ENCODE measurements at places on chromosomes 5 and 9.

GRCh38 chr5:168260353-168261226 lies 30.9 kb upstream of the WWC1 start:
- DNase-seq = no peak

DNA sequence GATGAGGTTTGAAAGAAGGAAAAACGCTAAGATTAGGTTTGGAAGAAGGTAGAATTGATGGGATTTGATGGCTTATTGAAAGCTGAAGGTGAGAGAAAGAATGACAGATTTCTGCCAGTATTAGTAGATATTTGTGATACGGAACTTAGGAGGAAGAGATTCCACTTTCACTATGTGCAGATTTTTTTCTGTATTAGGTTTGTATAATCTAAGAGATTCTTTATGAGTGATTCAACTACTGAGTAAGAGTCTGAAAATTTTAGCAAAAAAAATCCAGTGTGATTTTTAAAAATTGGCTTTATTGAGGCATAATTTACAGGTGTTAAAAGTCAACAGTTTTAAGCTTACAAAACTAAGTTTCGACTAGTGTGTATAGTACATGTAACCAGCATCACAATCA lies 54.1 kb downstream of the AP3S1 start:
- no peak for DNase-seq

DNA sequence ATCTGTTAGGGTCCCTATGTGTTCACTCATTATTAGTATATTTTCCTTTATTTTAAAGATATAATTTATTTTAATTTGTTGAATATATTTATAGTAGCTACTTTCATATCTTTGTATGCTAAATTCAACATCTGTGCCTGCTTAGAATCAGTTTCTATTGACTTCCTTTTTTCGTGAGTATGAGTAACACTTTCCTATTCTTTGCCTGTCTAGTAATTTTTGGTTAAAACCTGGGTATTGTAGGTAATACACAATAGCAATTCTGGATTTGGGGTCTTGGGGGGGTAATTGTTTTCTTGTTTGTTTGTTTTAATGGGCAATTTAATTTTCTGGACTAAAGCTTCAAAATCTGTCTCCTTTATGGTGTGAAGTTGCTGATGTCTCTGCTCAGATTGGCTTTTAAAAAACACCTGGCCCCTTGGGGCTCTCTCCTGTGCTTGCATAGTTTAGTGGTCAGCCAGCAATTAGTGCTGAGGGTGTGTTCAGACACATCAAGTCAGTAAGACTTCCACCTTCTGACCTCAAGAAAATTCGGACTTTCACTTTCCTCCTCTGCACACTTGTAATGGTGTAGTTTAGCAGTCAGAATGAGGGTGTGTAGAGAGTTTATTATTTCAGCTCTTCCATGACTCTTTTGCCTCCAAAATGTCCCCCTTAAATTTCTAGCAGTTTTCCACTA lies 124.4 kb upstream of the MAP1B start:
- DNase-seq = no peak

DNA sequence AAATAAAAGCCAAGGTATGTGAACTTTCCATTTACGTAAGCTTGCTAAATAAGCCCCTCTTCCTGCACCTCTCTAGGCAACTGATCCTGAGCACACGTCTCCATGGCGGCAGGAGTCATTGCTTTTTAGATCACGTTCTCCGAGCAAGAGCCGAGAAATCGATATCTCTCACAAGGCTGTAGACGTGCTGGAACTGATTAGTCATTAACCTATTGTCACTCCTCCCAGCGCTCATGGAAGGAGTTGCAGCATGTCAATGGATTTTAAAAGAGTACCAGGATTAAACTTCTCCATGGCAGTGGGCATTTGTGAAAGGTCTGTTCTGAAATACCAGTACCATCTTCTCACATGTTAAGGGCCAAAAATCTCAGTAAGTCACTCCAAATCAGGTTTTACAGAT lies 4.7 kb upstream of the ADCY2 start:
- no peak for DNase-seq

- DNase-seq = no peak
Measured at GRCh38 chr5:61588216-61588615, 256.2 kb downstream of the ZSWIM6 start.

DNA sequence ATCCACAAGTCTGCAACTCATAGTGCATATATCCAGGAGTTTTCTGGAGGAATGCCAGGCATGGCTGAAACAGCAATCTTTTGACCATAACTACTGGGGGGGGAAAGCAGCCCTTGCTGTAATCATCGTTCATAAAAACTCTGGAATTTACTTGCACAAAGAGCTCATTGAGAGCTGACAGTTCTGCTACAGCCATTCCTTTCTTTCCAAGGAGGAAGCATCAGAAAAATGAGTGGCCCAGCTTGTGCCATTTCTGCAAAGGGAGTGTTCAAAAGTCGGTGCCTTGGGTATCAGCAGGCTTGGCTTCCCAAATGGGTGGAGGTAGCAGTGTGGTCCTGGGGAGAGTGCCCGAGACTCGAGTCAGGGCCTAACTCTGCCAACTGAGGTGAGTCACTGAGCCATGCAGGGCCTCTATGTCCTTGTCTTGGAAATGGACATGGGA lies 101.5 kb downstream of the GCNT1 start:
- DNase-seq = no peak

DNA sequence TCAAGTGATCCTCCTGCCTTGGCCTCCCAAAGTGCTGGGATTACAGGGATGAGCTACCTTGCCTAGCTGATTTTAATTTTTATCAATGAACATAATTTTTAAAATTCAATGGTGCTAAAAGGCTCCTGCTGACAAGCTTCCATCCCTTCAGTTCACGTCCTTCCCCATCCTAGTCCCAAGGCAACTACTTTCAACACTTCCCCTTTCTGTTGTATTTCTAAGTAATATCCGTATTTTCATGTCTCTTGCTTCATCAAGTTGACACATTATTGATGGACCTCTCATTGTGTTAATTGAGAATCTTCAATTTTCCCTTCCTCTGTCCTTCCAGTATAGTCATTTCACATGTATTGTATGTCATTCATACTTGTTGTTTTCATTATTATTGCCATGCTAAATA lies 93.8 kb upstream of the RASGRF2 start:
- no peak for DNase-seq

DNA sequence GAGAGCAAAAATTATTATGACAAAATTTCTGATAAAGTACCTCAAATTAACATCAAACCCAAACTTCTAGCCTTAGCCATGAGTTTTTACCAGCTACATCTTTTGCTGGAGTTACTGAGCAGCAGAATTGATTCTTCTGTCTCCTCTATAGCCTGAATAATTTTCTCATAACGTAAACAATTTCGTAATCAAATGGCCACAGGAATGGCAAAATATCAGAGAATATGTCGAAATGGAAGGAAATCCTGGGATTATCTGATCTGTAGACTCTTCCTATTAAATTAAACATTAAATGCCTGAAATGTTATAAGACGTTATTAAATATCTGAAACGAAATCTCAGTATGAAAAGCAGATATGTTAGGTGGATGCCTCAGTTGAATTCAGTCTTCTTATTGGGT lies 41.1 kb downstream of the LURAP1L start:
- DNase-seq = no peak

DNA sequence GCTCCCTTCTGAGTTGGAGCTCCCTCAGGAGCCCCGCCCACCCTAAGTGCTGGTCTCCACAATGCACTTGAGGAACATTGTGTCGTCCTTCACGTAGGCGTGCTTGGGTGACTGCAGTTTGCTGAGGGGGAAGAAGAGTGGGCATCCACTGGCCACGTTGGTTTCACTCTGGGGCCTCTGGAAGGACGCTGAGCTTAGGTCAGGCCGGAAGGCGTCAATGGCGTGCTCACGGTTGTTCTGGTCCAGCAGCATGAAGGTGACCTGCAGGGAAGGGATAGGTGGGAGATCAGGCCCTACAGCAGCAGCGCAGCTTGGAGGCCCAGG lies 21.7 kb downstream of the TRAF1 start:
- DNase-seq = no peak

GRCh38 chr9:89740722-89741121 lies 135.9 kb downstream of the GADD45G start:
- DNase-seq = no peak

DNA sequence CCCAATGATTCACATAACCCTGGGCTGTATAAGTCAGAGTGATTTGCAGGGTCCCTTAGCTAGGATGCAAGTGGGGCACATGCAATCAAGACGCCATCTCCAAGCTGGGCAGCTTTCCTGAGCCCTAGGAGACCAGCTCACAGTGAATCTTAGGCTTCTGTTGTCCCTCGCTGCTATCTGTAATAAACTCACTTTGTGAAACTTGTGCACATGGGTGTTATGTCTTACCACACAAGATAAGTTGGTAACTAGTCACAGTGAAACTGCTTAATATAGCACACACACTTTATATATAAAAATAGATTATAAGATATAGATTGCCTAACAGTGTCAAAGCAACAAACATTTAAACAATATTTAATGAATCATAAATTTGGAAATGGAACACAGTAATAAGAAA lies 658.5 kb downstream of the SLCO4C1 start:
- no peak for DNase-seq

- no peak for DNase-seq
Measured at GRCh38 chr5:149153751-149154610, 12.7 kb downstream of the ABLIM3 start.

GRCh38 chr9:97866848-97867247 lies 13.8 kb downstream of the FOXE1 start:
- DNase-seq = no peak

GRCh38 chr5:134545070-134545868 lies 19.8 kb downstream of the JADE2 start:
- no peak for DNase-seq

DNA sequence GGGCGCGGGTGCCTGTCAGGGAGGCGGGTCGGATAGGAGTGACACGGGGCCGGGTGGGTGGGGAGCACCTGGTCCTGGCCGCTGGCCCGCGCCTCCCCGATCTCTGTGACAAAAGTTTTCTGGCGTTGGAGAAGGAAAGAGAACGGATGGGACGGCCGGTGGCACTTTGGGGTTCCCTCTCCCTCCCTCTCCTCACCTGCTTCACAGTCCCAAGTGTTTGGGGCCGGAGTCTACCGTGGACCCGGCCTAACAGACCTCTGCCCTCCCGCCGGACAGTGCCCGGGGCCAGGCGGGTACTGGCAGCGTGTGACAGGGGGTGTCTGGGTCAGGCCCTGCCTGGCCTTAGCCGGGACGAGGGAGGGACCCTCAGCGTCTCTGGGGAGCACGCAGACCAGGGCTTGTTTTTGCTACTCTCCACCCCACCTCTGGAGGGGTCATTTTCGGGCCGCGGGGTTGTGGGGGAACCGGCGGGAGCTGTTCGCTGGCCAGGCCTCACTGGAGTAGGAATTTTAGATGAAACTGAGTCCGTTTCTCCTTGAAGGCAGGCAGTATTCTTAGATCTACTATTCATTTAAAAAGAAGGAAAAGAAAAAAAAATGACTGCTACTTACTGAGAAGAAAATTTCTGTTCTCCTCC lies 1.7 kb downstream of the PRDM6 start:
- DNase-seq = no peak

- DNase-seq = no peak
Measured at GRCh38 chr5:95080030-95080429, 204.9 kb downstream of the MCTP1 start.

- no peak for DNase-seq
Measured at GRCh38 chr9:20313415-20313814, 308.9 kb downstream of the MLLT3 start.

DNA sequence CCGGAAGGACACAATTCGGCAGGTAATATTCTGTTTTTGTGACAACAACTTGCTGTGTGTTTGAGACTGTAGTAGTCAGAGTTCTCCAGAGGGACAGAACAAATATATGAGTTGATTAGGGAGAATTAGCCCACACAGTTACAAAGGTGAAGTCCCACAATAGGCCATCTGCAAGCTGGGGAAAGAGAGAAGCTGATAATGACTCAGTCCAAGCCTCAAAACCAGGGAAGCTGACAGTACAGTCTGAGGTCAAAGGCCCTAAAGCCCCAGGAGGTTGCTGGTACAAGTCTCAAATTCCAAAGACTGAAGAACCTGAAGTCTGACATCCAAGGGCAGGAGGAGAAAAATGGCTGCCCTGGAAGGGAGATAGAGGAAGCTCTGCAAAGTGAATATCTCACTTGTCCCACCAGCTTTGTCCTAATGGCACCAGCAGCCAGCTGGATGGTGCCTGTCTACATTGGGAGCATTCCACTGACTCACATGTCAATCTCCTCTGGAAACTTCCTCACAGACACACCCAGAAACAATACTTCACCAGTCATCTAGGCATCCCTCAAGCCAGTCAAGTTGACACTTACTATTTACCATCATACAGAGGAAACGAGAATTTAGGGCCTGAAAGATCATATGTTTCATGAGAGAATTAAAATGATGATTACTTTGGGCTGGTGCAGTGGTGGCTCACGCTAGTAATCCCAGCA lies 36.3 kb upstream of the CTXN3 start:
- no peak for DNase-seq
